ENCODE measurements at places on chromosomes 2 and 18.

GRCh38 chr2:47221946-47222345, 66.8 kb upstream of the STPG4 start:
- peak; percentile 59 for DNase-seq

GRCh38 chr2:2000018-2000723, 255.9 kb upstream of the PXDN start:
- no peak for DNase-seq

GRCh38 chr2:20563833-20564232, 87.1 kb downstream of the HS1BP3 start:
- peak; percentile 83 for DNase-seq

DNA sequence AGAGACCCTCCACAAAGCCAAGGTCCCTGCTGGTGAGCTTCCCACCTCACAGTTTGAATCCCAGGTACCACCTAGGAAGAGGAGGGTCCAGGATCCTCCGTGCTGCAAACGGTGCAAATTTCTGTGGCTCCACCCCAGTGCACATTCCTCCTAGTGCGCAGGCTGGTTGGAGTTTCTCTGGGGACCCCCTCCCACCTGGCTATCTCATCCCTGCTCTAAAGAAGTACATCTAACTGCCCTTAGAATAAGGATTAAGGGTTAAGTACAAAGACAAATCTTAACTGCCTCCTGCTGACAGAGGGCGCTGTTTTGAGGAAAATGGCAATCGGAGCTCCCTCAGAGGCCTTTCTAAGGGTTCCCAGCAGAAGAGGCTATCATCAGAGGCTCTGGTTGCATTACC, 109.6 kb upstream of the FSIP2 start:
- no peak for DNase-seq
